ENCODE measurements at places on chromosomes 6 and 20.

DNA sequence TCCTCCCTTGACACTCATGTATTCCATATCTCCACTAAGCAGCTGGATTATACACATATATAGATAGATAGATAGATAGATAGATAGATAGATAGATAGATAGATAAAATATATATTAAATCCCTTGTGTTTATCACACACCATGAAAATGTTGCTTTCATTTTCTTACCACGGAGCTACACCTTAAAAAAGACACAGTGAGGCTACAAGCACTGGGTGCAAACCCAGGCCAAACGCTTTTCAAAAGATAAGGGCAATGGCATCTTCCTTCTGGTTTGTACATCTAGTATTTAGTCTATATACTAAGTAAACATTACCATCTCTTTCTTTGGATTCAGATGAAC lies 377.1 kb downstream of the ESR1 start:
- DNase-seq = no peak

DNA sequence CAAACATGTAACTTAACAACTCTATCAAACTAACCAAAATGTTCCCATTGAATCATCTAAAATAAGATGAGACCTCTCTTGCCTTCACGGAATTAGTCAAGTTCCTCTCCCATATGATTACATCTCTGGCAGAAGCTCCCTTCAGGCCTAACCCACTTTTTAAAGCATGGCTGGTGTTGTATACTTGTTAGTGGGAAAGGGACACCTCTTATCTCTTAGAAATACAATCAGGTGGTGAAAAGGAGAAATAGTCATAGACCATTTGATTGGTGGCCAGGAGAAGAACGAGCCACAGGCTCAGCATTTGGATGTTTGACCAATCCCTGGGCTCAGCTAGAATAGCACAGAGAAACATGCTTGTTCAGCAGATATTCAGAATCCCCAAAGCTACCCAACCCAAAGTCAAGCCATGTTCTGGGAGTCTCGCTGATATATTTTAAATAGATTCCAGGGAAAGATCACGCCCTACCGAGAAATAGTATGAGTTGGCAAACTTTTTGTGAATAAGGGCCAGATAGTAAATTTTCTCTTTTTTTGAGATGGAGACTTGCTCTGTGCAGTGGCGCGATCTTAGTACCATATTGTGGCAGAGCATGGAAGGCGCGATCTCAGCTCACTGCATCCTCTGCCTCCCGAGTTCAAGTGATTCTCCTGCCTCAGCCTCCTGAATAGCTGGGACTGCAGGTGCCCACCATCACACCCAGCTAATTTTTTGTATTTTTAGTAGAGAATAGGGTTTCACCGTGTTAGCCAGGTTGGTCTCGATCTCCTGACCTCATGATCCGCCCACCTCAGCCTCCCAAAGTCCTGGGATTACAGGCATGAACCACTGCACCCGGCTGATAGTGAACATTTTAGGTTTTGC lies 126.3 kb upstream of the MYLIP start:
- no peak for DNase-seq

DNA sequence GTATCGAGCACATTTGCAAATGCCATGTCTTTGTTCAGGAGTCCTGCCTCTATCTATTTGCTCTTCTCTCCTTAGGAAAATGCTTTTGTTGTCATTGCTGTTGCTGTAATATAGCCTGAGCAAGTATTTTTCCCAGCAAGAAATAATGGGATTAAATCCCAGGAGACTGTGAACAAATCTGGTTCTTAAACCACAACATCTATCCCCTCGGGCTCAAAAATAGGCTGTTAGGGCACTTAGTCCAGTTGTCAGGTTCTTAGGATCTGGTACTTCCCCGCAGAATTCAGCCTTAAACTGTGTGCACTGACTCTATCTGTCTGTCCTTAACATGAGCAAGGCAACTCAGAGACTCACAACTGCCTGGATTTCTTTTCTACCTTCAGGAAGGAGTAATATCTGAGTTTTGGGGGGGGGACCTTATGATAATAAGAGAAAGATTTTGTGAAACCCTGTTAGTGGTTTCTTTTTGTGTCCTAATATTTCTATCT lies 437.5 kb downstream of the HTR1B start:
- DNase-seq = no peak

DNA sequence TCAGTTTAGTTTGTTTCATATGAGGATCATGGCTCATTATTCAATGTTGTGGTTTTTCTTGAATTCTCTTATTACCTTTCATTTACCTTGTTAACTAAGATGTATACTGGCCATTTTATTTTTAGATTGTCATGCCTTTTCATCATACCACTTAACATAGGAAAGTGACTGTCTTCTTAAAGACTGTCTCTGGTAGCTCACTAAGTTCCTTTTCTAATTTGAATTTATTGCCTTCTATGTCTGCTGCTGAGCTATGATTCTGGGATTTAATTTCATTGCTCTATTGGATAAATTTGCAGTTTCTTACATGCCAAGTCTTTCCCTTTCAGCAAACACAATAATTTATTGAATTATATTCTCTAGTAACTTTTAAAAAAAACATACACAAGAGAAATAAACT lies 49.5 kb upstream of the ANKEF1 start:
- DNase-seq = no peak

DNA sequence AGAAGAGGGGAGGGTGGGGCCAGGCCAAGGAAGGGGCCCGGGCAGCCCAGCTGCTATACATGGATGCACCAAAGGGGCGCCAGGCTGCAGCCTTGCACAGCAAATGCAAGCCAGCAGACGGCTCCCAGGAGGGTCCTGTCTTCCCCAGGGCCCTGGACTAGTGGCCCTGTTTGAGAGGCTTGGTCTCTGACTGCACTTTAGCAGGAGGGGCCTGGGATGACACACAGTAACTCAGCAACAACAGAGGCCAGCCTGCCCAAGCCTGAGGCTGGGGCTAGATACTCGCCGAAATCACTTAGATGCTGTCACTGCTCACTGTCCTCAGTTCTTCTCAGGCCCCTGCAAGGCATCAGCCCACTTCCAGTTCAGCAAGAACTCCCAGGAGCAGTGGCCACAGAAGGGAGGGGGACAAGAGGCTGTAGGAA lies 73.5 kb downstream of the TRAM2 start:
- DNase-seq = peak; percentile 75

DNA sequence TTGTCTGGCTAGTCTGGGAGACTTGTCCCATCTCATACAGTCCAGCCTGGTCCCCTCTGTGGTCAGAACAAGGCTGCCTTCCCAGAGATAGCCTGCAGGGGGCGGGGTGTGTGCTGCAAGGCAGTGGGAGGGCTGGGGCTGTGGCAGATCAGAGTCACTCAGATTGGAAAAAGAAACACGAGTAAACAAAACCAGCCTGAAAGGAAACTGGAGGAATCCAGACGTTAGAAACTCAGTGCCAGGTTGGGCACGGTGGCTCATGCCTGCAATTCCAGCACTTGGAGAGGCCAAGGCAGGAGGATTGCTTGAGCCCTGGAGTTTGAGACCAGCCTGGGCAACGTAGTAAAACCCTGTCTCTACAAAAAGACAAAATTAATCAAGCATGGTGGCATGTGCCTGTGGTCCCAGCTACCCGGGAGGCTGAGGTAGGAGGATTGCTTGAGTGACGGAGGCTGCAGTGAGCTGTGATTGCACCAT lies 20.2 kb downstream of the LEMD2 start:
- DNase-seq = peak; percentile 75

DNA sequence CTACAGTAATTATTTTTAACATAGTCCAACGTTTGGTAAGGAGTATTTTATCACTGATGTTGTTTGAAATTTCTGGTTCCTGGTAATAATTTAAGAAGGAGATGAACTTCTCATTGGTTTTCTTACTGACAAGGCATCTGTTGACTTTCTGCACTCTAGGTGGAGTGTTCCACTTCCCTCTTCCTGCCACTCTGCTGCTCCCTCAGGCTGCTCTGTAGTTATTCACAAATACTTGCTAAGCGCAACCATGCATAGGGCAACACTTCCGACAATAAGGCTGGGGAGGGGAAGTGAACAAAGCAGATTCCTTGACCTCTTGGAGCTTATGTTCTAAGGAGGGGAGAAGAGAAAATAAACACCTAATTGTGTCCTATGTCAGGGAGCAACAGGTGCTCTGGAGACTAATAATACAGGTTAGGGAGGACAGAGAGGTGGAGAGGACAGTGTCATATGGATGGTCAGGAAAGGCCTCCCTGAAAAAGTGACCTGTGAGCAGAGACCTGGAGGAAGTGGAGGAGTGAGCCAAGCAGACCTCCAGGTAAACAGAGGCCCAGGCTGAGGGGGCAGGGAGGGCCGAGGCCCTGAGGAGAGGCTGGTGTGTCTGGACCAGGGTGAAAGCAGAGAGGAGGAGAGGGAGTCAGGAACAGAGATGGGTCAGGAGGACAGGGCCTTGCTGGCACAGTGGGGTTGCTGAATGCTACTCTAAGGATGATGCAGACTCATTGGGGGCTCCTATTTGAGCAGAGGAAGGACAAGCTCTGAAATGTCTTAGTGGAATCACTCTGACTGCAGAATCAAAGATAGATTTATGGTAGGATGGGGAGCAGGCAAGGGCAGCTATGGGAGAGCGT lies 134.8 kb upstream of the SLC24A3 start:
- DNase-seq = no peak

DNA sequence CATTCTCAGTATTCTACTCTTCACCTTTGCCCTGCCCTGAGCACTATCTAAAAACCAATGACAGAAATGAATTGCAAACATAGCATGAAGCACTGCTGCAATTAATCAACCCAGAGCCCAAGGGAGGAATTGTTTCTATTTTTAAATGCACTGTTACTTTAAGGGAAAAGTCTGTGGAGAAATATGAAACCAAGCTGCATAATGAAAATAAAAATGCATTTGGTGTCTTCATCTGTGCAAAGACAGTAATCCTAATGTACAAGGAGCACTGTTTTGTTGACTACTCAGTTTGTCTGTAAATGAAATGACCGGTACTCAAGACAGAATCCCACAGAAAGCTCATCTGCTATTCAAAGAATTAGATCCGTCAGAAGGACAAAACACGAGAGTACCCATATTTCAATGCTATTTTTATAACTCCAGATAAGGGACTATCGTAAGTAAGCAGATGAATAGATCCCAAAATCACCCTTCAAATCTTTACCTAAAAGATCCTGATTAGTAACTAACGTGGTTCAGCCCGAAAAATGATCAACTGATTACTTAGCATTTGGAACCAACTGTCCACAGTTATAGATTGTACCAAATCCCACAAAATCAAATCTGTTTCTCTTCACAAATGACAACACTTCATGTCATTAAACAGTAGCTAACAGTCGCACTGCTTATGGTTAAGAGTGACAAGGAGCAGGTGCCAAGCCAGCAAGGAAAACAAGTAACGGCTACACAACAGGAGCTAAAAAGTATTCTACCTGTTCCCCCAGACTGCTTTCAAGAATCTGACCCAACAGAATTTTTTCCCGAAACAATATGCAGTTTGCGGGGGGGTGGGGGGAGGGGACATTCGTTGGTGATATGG lies 2.4 kb downstream of the KIF13A start:
- DNase-seq = no peak

- DNase-seq = no peak
These were observed 484.0 kb downstream of the UTRN start for GRCh38 chr6:144769142-144769541.

DNA sequence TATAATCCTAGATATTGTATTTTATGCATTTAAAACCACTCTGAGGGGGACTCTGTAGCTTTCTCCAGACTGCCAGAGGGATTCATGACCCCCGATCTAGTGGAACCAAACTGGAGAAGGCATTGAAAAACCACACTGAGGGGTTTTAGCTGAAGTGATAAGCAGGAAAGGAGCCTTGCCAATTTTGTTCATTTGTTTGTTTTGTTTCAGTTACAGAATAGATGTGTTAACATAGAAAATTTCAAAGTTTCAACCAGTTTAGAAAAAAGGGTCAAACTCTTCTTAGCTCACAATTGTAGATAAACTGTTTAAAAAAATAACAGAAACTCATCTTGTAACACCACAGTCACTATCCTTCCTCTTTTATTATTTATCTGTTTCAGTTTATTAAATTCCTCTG lies 19.8 kb downstream of the TAB2 start:
- DNase-seq = no peak

DNA sequence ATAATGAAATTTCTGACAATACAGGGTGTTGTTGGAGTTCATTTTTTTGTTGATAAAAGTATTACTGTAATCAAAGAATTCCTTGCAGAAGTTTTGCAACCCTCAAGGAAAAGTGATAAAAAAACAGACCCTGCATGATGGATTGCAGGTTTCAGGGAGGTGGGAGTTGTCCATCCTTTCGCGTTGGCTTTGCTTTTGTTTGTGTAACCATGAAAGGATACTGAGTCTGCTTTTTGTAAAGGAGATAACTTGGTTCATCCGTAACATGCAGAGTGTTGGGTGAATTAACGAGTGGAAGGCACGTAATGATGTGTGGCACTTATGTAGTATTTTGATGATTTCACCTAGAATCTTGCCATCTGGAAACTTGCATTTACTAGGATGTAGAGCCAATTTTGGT lies 23.6 kb downstream of the FOXO3 start:
- DNase-seq = no peak

DNA sequence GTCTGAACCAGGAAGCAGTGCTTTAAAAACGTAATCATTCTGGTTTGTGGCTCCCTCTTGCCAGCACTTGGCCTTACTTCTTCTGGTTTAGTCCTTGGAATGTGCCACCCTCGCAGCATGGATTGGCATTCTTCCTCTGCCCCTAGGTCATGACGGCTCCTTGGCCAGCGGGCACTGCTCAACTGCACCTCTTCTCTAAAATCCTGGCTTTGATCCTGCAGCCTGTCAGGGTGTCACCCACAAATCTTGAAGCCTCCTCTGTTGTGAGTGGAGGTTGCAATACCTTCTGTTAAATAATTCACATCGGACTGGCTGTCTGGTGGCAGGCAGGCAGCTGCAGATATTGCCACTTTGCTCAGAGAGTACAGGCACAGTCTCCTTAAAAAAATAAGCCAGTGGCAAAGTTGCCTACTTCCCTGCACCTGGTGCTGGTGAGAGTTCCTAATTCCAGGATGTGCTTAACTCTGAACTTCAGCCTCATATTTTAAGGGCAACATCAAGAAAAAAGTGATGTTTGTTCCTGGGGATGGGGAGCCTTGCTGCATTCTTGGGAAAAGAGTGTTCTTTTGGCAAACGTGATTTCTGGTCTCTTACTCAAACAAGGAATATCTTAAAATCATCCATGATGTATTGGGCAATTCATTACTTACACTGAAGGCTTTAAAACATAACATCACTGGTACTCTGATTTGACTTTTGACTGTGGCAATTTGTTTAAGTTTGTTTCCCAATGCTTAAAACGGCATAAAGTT lies 179.8 kb downstream of the FOXA2 start:
- DNase-seq = peak; percentile 9

DNA sequence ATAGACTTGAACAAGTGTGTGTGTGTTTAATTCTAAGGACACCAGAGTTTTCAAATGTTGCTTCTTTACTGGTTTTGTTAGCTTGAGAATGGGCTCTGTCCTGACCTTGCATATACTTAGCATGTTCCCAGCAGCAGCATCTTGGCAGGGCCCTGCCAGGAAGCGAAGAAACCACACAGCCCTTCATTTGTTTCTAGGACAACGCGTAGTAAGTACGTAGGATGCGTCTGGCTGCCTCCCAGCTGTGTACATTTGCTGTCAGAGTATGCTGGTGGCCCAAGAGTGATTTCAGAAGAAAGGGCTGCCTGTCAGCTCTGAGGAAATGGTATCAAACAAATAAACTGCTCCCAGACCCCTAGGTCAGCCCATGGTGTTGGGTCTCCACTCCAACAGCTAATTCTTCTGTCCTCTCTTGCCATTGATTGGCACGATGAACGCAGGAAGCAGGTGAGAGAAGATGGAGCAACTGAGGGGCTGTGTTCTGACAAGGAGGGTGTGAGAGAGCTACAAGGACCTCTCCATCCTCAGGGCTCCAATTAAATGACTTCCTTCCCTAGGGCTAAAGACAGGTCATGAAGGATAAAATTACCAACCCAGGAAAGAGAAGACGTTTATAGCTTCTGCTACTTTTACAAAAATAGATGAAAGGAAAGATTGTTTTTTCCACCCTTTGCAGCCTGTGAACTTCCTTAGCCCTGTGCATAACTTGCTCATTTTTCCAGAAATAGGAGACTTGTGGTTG lies 55.9 kb upstream of the HDDC2 start:
- no peak for DNase-seq

All from epithelial cell of esophagus (primary cell).